ENCODE measurements at places on chromosomes 16 and 17.
A peak's percentile ranks its signal among the peaks of the same experiment; 100 is the strongest.

GRCh38 chr16:78624366-78624765 lies 524.9 kb downstream of the WWOX start:
- no peak for DNase-seq

- DNase-seq = no peak
These were observed 51.2 kb upstream of the HNF1B start for GRCh38 chr17:37796076-37796475.

- no peak for DNase-seq
These were observed 3.9 kb downstream of the GFAP start for GRCh38 chr17:44911133-44912001.

DNA sequence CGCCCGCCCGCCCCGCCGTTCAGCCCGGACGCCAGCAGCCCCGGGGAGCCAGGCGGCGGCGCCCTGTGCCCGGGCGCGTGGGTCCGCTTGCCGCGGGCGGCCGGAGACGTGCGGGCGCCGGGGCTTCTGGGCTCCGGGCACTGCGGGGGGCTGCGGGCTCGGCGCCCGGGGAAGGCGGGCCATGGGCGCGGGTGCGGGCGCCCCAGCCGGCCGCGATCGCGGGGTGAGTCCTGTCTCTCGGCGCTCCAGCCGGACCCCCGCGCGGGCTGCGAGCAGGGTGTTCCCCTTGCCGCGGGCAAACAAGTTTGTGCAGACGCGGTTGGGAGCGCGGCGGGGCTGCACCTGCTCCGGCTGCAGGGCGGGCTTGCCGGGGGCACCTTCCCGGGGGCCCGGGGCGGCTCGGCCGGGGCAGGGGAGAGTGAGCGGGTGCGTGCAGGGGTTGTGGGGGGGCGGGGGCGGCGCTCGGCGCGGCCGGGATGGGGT lies 292 bp downstream of the WSCD1 start:
- peak; percentile 23 for DNase-seq

- DNase-seq = no peak
These were observed 1.2 kb upstream of the LITAFD start for GRCh38 chr16:8880839-8881510.

DNA sequence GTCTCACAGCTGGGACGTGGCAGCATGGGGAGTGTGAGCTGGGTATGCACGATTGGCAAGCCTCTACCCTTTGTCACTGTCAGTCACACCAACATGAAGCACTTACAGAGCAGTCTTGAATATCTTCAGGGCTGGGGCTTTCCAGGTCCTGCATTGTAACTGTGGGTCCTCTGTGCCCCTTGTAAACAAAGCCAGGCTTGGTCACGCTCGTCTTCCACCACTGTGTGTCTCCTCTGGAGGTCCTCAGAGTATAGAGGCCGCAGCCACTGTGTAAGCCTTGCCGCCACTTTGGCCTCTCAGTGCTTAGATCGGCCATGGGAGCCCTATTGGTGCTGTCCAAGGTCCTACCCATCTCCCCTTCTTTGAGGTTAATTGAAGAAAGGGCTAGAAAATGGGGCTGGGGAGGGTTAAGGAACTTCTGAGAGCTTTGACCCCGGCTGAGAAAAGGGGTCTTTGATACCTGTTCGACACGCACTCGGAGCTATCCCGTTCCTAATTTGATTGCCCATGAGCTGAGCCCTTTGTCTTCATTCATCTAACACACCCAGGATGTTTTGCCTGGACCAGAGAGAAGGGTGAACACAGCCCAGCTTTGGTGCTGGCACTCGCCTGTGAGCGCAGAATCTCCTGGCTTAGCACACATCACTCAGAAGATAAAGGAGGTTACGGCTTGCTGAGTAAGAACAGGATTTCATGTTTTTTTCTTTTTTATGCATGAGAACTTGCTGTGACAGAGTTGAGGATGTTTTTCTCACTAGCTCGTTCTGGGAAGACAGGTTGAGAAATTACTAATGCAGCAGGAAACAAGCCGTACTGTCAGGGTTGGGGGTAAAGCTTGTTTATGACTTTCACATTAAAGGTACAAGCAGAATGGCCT lies 267.9 kb downstream of the CPPED1 start:
- DNase-seq = no peak

DNA sequence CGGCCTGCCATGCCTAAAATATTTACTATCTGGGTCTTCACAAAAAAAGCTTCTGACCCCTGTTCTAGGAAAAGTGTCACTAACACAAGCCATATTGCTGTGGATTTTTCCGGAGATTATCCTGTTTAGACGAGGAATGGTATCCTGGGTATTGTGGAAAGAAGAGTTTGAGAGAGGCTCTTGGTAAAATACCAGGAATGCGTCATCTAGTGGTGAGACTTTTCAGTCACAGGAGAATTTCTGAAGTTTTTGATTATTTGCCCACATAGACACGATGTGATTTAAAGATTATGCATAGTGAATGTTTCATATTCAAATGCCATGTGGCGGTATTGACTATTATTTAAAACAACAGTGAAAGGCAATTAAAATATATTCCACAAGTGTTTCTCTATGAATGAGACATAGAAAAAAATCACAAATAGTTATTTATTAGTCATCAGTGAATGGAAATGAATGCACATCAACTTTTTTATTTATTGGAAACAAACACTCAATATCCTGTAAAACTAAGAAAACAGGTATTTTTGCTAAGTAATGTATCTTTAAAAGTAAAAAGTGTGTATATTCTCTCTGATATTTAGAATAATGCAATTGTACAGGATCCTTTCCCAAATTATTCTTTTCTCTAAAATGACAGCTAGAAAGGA lies 7.8 kb downstream of the KRT28 start:
- DNase-seq = no peak

DNA sequence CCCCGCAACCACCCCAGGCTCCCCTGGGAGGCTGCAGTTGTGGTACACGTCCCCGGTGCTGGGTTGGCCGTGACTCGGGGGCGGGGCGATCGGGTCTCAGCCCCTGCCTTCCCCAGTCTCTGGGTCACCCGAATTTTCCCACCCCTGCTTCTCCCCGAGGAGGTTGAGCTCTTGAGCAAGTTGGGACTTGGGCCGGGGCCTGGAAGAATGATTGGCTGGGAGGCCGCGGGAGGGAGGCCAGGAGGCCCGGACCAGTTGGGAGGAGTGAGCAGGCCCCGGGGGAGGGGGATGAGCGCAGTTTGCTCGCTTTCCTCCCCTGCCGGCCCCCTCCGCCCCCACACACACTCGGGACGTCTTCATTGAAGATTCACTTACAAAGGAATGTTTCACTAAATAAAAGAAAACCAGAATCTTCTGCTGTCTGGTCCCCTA lies 4.5 kb upstream of the HEXIM1 start:
- no peak for DNase-seq

- DNase-seq = peak; percentile 64
These were observed 28.7 kb downstream of the WIPI1 start for GRCh38 chr17:68428498-68429172.

- no peak for DNase-seq
These were observed 9.8 kb upstream of the TBX2 start for GRCh38 chr17:61389670-61390478.

GRCh38 chr16:68636064-68636560 lies 9.0 kb upstream of the CDH3 start:
- DNase-seq = no peak

GRCh38 chr16:81107511-81107910 lies 11.3 kb upstream of the GCSH start:
- no peak for DNase-seq

DNA sequence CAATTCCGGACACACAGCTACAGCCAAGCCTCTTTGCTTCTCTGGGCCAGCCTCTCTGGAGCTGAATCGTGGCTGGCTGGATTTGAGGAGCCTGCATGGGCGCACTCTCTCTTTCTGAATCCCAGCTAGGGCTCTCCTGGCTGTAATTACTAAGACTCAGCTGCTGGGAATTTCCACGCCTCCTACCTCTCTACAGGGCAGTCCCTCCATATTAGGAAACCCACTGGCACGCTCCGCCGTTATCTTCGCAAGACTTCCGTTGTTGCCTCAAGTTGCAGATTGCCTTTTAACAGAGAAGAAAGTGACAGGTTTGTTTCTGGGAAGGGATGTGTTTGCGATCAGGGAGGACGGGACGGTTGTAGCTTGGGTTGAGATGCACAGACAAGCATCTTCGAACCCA lies 188.4 kb upstream of the NLRP1 start:
- DNase-seq = no peak

DNA sequence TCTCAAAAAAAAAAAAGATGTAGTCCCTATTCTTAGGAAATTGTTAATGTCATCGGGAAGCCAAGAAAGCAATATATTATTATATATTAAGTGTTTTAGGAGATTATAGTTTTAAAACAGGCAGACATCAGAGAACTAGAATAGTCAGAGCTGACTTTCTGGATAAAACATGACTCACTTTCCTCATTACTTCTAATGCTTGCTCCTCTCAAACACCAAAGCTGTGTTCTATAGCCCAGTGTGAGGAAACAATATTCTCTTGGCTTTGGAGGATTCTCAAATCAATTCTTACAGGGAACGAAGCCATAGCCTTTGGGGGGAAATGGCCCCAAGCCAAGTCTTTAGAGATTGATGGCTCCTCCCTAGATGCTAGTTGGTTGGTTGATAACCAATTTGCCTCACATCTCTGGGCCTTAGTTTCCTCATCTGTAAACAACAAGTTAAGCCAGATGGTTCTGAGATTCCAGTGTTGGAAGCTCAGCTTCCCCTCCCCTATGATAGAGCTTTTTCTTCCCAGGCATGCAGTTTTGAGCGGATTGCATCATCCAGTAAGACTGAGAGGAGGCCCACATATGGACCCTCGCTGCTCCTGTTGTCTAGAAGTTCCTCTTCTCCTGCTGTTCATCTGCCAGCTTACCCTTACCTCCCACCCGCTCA lies 12.4 kb downstream of the NMT1 start:
- peak; percentile 85 for DNase-seq

DNA sequence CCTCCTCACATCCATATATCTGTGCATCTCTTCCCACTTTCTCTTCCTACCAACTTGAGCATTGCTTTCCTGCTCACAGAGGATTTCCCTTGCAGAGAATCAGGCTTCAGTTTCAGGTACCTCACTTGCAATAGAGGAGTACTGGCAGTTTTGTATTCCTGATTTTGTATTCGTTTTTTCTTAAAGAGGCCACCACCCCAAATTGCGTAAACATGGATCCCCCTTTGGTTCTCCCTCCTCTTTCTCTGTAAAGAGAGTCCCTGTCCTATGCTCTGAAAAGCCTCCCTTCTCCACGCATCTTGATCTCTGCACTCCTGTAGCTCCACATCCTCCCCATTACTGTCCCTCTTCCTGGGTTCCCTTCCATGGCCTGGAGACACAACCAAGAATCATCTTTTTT lies 32.2 kb downstream of the TEKT3 start:
- DNase-seq = no peak

- no peak for DNase-seq
These were observed 122.5 kb downstream of the XYLT1 start for GRCh38 chr16:17348042-17348783.

DNA sequence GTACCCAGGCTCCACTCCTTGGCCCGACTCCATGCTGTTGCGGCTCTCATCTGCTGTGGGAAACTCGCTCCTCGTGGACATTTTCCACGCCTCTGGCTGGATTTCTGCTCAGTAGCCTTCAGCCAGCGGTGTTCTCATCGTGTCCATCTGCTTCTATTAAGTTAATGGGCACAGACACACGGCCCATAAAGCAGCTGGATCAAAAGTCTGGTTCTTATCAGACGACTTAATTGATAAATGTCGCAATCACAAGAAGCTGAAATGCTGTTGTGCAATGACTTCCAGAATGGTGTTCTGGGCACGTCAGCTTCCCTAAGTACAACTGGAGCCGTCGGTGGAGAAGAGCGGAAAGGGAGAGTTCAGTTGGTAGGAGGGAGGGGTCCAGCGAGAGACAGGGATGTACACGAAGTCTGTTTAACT lies 211.7 kb upstream of the CHMP6 start:
- no peak for DNase-seq

GRCh38 chr17:80416260-80416939 lies 1.4 kb downstream of the ENDOV start:
- no peak for DNase-seq

DNA sequence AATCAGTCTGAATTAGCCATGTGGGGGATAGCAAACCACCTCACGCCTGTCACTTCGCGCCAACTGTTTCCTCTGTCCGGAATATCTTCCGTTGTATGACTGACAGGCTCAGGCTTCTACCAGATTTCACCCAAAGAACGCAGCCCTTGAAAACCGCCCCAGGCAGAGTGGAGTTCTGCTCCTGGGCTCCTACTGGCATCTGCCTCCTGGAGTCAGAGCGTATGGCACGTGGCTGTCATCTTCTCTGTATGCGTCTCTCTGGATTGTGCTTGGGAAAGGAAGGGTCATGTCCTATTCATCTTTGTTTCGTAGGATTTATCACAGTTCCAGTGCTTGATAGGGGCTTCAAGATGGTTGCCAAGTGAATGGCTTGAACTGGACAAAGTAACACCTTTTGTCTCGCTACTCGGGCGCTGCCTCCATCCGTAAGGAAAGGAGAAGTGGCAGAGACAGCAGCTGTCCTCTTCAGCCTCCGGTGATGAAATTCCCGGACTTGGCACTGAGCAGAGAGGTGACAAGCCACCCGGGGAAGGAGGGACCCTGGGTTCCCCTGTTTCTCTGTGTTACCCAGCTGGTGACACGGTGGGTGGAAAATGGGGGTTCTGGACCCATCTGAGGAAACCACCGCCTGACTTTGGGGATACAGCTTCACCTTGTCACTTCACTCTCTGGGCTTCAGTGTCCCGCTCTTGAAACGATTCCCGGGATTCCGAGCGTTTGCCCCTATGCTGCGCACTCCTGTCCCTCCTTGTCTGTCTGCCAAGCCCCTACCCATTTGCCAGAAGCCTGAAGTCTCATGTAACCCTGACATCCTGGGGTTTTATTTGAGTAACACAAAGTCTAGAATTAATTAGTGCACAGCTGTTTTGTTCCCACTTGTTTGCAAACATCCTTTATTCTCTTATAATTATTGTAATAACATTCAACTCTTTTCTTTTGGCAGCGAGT lies 13.9 kb downstream of the KIAA0513 start:
- DNase-seq = peak; percentile 74

- no peak for DNase-seq
These were observed 10.7 kb downstream of the DCTN5 start for GRCh38 chr16:23651943-23652468.

- DNase-seq = peak; percentile 33
These were observed 7.5 kb downstream of the UBE2Z start for GRCh38 chr17:48915459-48916282.

- DNase-seq = peak; percentile 73
These were observed 22.6 kb downstream of the DYNC1LI2 start for GRCh38 chr16:66728804-66729203.

GRCh38 chr17:42832934-42833766 lies at the start of gene PSME3:
Gene PSME3, plus strand, starts transcription at chr17:42833397. Its CDS starts 235 bp downstream, at chr17:42833632.
- peak; percentile 90 for DNase-seq
